ENCODE measurements at places on chromosomes 13 and 19. TPM values are rescaled to one million over a fixed set of nuclear protein-coding genes. Genes with fewer than 3 reads are reported as not detected.

- DNase-seq = no peak
Measured at GRCh38 chr13:113927661-113928581, 46.0 kb downstream of the C13orf46 start.

- no peak for DNase-seq
Measured at GRCh38 chr13:40302351-40302750, 364.1 kb downstream of the FOXO1 start.

DNA sequence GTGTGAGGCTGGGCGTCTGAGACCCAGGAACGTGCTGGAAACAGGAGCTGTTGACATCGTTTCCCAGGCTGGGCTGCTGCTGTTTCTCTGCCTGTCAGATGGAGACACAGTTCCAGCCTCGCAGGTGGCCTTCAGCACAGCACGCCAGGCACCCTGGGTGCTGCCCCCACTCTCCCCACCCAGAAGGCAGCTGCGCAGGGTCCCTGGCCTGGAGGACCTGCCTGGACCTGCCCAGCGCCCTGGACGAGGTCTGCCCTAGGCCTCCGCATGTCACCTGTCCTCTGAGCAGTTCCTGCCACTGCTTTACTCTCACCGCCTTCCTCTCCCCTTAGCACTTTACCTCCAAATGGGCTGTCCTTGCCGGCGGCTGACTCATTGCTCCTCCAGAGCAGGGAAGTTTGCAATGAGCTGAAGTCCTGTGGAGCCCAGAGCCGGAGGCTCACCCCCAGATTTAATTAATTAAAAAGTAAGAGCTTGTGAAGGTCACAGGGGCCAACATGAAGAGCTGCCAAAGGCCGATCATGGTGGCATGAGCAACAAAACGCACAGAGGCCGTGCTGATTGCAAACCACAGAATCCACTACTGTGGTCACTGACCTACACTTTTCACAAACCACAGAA lies 32.2 kb downstream of the C13orf46 start:
- no peak for DNase-seq

- no peak for DNase-seq
Measured at GRCh38 chr13:35387682-35388250, 88.7 kb downstream of the MAB21L1 start.

DNA sequence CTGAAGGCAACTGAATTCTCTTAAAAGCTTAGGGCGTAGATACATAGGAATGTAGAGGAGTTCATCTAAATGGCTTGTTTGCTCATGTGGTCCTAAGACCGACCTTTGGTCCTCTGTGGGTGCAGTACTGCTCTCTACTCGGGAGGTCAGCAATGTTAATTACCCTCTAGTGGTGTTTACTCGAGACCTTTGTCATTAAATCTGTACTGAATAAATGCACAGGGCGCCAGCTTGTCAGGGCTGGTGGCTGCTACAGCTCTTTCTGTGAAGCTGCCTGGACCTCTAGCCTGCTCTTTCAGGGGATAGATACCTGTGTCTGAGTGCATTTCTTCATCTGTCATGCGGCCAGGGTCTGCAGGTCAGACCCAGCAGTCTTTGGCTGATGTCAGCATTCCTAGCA lies 29.2 kb upstream of the MPHOSPH8 start:
- DNase-seq = no peak

DNA sequence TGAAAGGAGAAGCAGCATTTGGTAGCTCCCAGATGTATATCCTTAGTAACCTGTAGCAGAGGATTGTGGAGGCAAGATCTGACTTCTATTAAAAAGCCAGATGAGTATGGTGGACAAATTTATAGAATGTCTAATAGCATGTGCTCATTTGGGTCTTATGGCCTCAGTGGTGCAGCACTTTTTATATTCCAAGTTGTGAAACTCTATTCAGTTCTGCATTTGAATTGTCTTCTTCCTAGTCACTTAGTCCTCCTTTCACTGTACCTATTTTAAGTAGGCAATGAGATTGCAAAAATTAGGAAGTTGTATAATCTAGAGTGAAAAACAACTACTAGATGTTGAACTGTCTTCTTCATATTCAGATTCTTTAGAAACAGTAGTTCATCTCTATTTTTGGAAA lies 412.5 kb upstream of the PCDH9 start:
- no peak for DNase-seq

GRCh38 chr13:24038405-24038804 lies 122.1 kb upstream of the SPATA13 start:
- DNase-seq = no peak

- no peak for DNase-seq
Measured at GRCh38 chr19:46202426-46202825, 27.1 kb upstream of the IGFL1 start.

- no peak for DNase-seq
Measured at GRCh38 chr13:98892821-98893220, 85.0 kb downstream of the DOCK9 start.

GRCh38 chr19:17778251-17778967 lies 16.5 kb upstream of the B3GNT3 start:
- peak; percentile 27 for DNase-seq

- no peak for DNase-seq
Measured at GRCh38 chr13:98915981-98916380, 61.9 kb downstream of the DOCK9 start.

DNA sequence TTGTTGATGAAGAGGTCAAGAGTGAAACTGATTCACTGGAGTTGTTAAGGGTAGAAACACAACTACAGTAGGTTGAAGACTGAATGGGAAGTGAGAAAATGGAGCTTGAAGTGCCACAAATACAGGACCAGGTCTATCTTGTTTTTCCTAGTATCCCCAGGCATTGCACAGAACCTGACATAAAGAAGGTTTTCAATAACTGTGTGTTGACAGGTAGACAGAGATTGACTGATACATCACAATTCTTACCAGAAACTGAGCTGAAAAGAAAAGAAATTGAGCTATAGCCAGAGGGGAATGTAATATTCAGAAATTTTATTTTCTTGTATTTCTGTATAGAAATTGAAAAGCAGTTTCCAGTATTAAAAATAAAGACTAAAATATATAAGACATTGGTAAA lies 767.7 kb downstream of the PCDH17 start:
- DNase-seq = no peak

DNA sequence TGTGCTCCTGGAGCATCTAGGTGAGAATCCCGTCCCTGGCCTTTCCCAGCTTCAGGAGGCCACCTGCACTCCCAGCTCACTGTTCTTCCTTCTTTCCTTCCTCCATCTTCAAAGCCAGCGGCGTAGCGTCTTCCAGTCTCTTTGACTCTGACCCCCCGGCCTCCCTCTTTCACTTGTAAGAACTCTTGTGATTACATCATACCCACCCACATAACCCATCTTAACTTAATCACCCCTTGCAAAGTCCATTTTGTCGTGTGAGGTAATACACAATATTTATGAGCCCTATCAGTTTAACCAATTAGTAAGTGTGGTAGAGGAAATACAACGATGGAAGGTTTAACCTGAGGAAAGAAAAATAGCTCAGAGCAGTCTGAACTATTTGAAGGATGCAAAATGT lies 4.6 kb upstream of the CDC16 start:
- DNase-seq = no peak

GRCh38 chr13:79803296-79803695 lies 322.3 kb downstream of the NDFIP2 start:
- no peak for DNase-seq

GRCh38 chr13:45333977-45334922 lies 6.7 kb downstream of the TPT1 start:
- no peak for DNase-seq

- DNase-seq = no peak
Measured at GRCh38 chr13:110879482-110879881, 35.4 kb downstream of the ANKRD10 start.

- no peak for DNase-seq
Measured at GRCh38 chr19:3095441-3096191, 1.5 kb downstream of the GNA11 start.

Gene S1PR5
- polyA plus RNA-seq = 0.57 TPM

Gene NLRP5
- not detected for polyA plus RNA-seq

Gene IRS2
- polyA plus RNA-seq = 10.4 TPM

Gene SIGLECL1
- polyA plus RNA-seq = not detected

Gene LIM2
- 0.18 TPM for polyA plus RNA-seq

Gene FPR1
- 0.58 TPM for polyA plus RNA-seq

Gene LHB
- 0.38 TPM for polyA plus RNA-seq

Gene TNNI3
- polyA plus RNA-seq = 3.3 TPM

Gene KLK15
- not detected for polyA plus RNA-seq

Measured in left kidney (tissue), 8 donors.